ENCODE measurements at places on chromosomes 6 and 20.

DNA sequence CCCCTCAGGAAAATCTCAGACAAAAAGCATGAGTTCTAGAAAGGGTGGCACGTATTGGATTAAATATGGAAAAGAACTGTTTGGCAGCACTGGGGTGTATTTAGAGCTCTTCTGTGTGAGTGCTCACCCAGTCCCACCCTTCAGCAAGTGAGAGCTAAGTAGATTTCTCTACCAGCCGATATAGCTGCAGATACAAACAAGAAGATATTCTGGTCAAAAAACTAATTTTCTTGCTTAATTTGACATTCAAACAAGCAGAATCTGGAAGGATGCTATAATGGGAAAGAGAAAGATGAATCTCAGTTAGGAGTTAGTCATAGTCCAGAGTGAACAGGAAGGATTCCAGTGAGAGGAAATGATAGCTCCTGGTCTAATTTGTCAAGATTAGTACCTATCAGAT, 232.1 kb downstream of the TMEM242 start:
- DNase-seq, result no peak

DNA sequence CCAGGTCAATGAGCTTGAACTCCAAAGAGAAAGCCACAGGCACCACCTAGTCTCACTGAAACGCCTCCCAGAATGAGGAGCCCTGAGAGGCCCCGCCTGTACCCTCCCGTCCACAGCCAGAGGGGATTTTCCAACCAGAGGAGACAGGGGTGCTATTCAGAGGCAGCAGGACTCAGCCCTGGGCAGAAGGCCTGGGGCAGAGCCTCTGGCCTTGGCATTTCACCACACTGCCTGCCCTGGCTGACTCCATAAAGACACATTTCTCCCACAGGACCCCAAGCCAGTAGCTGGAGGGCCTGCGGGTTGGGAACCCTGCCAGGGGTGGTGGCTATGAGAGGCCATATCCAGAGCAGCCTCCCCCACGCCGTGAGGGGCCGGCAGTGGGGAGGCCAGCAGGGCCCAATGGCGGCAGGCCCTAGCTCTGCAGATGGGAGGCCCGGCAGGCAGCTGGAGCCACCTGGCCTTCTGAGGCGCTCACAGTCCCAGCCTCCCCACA, 159.3 kb downstream of the PREX1 start:
- no peak for DNase-seq

DNA sequence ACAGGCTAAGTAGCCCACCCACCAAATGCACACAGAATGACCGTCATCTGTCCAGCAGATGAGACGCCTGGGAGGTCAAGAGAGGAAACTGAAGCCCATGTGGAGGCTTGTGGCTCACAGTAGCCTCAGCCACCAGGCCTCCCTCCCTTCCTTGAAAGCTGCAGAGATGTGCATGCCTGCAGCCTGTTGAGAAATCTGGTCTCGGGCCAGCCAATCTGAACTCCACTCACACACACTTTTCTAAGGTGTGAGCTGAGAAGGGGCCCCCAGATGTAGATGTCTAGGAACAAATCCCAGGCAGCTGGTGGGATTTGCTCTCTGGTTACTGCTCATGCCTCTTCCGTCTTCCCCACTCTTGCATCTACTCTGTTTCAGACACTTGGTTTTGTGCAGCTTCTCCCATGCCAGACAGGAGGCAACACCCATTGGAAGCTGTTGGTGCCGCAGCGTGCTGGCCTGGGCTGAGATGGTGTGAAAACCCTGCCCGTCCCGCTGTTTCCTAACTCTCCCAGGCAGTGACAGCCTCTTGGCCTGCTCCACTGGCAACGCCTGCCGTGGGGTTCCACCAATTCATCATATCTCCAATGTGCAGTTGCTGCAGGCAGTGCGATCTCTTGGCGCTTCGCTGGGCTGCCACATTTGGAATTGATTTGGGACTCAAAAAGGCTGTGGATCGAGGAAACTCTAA, 24.1 kb upstream of the PAX1 start:
- DNase-seq, result no peak

GRCh38 chr6:43303751-43304331, 4.8 kb downstream of the CRIP3 start:
- DNase-seq, result no peak

DNA sequence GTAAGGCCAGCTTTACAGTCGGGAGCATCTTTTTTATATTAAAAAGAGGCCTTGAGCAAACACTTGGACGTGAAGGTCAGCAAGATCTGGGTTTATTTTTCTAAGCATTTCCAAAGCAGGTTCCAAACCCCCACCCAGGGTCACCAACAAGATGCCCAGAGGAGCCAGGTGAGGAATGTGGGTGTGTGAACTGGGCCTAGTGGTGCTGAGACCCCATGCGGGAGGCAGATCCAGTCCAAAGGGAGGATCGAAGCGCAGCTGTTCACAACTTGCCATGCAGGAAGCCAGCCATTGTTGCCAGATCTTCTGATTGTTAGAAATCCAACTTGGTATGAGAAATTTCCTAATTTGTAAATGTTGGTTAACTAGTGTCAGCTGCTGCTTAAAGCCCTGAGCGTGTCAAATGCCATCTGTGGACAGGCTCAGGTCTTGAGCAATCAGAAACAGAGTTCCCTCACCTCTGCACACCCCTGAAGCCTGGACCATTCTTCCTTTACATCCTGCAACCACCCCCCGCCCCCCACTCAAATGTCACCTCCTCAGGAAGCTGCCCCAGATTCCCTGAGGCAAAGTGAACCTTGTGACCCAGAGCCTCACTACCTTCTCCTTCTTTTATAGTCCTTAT, 46.5 kb downstream of the NFATC2 start:
- no peak for DNase-seq

- DNase-seq, result no peak
Observed at GRCh38 chr20:768426-768978, at the start of gene SLC52A3. Gene SLC52A3 (minus strand): TSS chr20:768500. CDS start chr20:765774, 2,726 bp downstream.

GRCh38 chr6:143701349-143702234, 23.8 kb downstream of the PHACTR2 start:
- DNase-seq, result no peak

GRCh38 chr6:113825781-113826180, 31.4 kb upstream of the MARCKS start:
- no peak for DNase-seq

- DNase-seq, result no peak
Observed at GRCh38 chr6:134230087-134230700, 87.7 kb downstream of the SGK1 start.

- no peak for DNase-seq
Observed at GRCh38 chr6:46138281-46138680, 8.5 kb downstream of the ENPP4 start.

DNA sequence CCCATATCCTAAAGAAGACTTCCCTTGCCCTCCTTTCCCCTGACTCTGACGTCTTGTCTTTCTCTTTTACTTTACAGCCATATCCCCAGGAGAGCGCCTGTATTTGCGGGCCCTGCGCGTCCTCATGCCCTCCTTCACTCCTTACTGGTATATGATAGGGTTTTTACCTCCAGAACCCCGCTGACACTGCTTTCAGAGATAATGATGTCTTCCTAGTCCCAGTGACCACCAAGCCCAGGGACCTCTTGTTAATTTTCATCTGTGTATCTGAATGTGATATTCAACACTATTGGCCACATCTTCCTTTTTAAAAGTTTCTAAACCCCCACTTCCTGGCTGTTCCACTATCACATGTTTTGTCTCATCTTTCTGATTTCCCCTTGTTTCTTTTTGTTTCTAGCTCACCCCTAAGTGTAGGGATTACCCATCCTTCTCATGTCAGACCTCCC, 102.0 kb downstream of the HIVEP1 start:
- no peak for DNase-seq

DNA sequence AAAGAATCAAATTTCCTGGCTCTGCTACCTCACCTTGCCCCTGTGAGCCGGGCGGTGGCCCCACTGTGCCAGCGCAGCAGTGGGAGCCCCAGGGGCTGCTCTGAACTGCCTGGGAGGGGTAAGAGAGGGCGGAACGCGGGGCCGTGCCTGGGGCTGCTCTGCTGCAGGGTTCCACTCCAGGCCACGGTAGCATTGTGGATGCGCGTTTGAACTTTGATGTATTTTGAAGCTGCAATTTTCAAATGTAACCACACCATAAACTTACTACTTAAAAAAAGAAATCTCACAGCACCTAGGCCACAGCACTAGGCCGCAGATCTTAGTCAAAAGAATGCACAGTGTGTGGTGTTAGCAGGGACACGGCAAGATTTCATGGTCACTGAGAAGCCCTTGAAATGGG, 57.5 kb downstream of the PRDM1 start:
- no peak for DNase-seq

GRCh38 chr20:6094063-6094462, 28.8 kb downstream of the FERMT1 start:
- DNase-seq, result no peak

DNA sequence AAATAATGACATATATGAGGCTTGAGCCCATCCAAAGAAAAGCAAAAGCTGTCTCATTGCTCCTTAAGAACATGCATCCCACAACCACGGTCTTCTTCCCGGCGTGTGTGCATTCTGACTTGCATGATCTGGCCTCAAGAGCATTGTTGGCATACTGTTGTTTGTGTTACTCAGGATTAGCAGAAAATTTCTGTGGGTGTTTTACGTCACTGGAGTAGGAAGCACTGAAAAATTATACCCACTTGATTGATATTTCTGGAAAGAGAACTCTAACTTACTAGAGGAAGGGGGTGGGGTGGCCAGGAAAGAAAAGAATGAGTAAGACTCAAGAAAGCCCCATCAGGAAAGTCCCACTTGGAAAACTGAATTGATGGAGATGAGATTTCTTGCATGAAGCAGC, 326.2 kb upstream of the PRDM1 start:
- no peak for DNase-seq

DNA sequence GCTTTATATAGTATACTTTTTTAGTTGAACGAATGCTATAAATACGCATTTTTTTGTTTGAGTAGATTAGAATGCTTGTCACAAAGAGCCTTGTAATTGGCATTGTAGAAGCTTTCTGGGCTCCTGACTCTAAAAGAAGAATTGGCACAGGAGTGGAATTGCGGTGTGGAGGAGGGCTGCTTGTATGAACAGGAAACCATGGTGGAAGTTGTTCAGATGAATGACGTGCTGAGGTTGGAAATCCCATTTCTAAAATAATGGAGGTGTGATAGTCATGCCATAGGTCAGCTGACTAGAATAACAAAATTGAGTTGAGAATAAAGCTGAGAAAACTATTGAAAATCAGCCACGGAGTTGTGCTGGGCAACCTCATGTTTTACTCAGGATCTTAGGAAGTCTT, 174.9 kb downstream of the QKI start:
- no peak for DNase-seq

DNA sequence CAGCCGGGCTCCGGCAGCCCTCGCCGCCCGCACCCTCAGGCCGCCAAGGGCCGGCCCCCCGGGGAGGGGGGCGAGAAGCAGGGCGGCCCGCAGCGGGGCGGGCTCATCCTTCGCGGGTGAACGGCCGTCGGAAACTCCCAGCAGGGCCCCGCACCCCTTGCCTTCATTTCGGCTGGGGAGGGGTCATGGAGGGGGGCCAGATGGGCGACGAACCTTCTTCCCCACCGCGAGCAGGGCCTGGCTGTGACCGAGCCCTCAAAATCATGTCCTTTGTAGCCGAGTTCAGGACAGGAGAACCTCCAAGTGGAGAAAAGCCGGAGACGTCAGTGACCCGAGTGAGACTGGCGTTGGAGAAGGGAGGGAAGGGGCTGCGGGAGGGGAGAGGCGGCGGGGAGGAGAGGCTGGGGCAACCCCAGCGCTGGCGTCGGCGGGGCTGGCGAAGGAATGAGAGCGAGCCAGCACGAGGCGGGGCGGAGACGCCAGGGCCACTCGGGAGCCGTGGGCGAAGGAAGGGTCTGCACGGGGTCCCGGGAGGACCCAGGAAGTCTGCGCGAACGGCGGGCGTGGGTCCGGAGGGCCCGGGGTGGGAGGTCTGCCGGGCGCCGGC, 571 bp upstream of the FOXC1 start:
- no peak for DNase-seq

DNA sequence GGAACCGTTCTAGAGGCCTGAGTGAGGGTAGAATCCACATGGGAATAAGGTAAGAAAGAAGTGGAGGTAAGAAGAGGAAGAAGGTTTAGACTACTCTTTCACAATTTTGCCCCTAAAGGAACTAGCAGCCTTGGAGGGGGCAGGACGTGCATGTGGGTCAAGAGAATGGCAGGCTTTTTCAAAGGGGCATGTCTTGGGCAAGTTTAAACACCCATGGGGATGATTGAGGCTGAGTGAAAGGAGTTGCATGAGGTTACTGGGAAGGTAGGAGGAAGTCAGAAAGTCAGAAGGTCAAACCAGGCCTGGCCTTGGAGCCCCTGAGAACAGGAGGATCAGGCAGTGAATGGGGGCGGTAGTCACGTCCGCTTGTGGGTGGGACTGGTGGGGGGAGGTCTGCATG, 10.2 kb downstream of the ADA start:
- DNase-seq, result no peak

- DNase-seq, result no peak
Observed at GRCh38 chr6:3545156-3545555, 88.3 kb upstream of the SLC22A23 start.

GRCh38 chr20:33796263-33796906, 14.8 kb upstream of the CHMP4B start:
- no peak for DNase-seq
